ENCODE measurements at places on chromosomes 7 and 10.
A peak's percentile ranks its signal among the peaks of the same experiment; 100 is the strongest.

- no peak for DNase-seq
- H3K4me3 ChIP-seq: no peak overlapping the region
- no peaks in the 10 kb centered on the region for H3K36me3 ChIP-seq
- H3K27ac ChIP-seq: no peak overlapping the region
- peaks cover 6% of the 10 kb centered on the region for H3K4me1 ChIP-seq
Observed at GRCh38 chr7:121447243-121447910, 51.3 kb upstream of the FAM3C start.

- no peaks in the 10 kb centered on the region for H3K36me3 ChIP-seq
- H3K27me3 ChIP-seq: no peaks in the 10 kb centered on the region
- H3K27ac ChIP-seq: no peak overlapping the region
- DNase-seq: no peak
- H3K4me3 ChIP-seq: no peak overlapping the region
Observed at GRCh38 chr7:94160719-94161435, 156.7 kb upstream of the BET1 start.

- peaks cover 65% of the 10 kb centered on the region for H3K4me1 ChIP-seq
- H3K27me3 ChIP-seq: peaks cover 38% of the 10 kb centered on the region
- H3K36me3 ChIP-seq: no peaks in the 10 kb centered on the region
- no peak overlapping the region for H3K4me3 ChIP-seq
Observed at GRCh38 chr7:132415259-132415658, 161.0 kb downstream of the PLXNA4 start.

GRCh38 chr7:978416-979091 is 3.2 kb upstream of the COX19 start:
- no peak overlapping the region for H3K27ac ChIP-seq
- H3K36me3 ChIP-seq: no peaks in the 10 kb centered on the region
- peaks cover 28% of the 10 kb centered on the region for H3K4me1 ChIP-seq
- H3K27me3 ChIP-seq: peaks cover 8% of the 10 kb centered on the region

DNA sequence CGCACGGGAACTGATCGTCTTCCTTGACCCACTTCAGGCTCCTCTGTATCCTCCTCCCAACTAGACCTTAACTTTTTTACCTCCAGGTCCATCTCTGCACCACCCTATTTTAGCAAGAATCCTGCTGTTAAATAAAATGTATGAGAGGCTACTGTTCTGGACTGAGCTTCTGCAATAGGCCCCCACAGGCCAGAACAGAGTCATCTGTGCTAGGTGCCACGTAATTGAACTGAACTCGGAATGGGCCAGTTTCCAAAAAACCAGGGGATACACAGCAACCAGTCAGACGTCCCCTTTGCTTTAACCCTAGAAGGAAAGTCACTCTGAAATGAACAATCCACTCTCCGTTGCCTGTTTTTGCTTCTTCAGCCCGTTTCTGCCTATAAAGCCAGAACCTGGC is 71.3 kb downstream of the CHST15 start:
- no peak for DNase-seq
- H3K4me1 ChIP-seq: peaks cover 76% of the 10 kb centered on the region
- H3K36me3 ChIP-seq: no peaks in the 10 kb centered on the region
- H3K27me3 ChIP-seq: peaks cover 32% of the 10 kb centered on the region

GRCh38 chr7:39465055-39465929 is 100.9 kb upstream of the YAE1 start:
- H3K4me3 ChIP-seq: peak overlapping the region; percentile 49
- no peaks in the 10 kb centered on the region for H3K36me3 ChIP-seq
- H3K4me1 ChIP-seq: peaks cover 50% of the 10 kb centered on the region
- peaks cover 6% of the 10 kb centered on the region for H3K27me3 ChIP-seq
- no peak overlapping the region for H3K27ac ChIP-seq
